AG08395 (cell line): ENCODE measurements at places on chromosomes 6 and 20.
A peak's percentile ranks its signal among the peaks of the same experiment; 100 is the strongest.

GRCh38 chr6:105113422-105113821 is 66.4 kb downstream of the POPDC3 start:
- no peak for DNase-seq

- DNase-seq = no peak
Measured at GRCh38 chr6:147117011-147117410, 87.2 kb upstream of the STXBP5 start.

- peak; percentile 89 for DNase-seq
Measured at GRCh38 chr6:128882991-128883611, at the start of gene LAMA2. LAMA2 (plus strand) TSS chr6:128883138; CDS start chr6:128883246, 108 bp downstream.

DNA sequence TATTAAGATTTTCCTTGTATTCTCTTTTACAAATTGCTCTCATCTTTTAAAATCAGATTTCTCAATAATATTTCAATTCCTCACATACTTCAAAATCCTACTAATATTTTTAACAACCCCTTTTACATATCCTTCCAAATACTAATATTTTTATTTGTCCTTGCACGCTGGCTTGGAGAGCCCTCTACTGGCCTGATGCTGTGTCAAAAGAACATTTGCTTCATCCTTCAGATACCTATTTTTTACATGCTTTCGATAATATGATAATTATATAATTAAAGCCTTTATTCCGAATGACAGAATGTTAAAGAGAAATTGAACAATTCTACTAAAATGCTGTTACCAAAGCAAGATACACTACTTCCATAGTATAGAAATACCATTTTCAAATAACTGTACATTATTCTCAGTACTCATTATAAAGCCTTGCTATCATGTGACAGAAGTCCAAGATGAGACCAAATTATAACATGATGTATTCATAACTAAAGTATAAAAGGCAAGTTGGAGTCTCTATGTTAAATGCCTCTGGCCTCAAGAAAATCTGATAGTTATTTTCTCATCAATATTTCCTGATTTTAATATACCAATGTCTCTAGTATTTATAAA is 39.0 kb upstream of the PLN start:
- DNase-seq = peak; percentile 18

GRCh38 chr6:51892339-51892738 is 195.1 kb downstream of the PKHD1 start:
- no peak for DNase-seq

GRCh38 chr6:156461647-156462046 is 315.5 kb upstream of the ARID1B start:
- no peak for DNase-seq

DNA sequence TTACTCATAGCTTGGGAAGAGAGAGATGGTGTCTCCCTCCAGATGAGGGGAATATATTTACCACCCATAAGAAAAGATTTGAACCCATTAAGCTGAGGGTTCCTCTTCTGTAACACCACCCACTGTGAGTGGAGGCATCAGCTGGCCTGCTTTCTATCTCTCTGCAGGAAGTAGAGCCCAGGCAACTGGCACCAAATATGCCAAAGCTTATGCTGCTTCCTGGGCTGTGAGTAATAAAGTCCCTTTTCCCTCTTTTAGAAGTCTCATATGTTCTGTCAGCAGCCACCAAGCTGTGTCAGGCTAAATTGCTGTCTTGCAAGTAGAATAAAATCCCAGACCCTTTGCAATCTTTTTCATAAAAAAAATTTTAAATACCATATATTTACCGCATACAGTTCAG is 241.4 kb downstream of the LAMA2 start:
- DNase-seq = no peak

DNA sequence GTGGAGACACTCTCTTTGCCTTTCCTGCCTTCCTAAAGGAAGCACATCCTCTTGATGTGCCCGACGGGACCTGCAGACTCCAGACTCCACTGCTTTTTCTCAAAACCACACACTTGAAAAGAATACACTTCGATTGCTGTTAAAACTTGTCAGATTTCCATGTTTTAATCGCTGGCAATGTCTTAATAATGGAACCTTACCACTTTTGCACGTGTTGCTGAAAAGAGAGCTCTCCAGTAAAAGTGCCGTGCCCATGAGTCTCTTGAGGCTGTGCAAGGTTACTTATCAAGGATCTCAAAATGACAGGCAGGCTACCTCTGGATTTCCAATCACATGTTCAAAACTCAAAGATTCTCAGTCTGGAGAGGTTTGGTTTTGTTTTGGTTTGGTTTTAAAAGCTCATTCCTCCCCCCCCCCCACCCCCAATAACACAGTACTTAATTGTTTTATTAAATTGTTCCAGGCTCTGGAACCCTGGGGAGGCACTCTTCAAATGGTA is 12.0 kb upstream of the TFAP2A start:
- DNase-seq = no peak

DNA sequence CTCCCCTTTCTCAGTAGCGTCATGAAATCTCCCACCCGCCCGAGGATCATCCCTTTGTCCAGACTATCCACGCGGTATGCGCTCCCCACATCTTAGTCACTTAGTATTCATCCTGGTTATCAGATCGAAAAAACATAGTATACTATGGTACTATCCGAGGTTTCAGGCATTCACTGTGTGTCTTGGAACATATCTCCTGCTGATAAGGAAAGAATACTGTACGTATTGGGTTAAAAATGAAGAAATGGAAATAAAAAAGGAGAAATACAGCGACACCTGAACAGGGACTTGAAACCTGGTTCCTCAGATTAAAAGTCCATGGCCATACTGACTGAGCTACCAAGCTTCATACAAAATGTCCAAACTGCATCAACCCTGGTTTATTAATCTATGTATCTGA is 14.0 kb downstream of the HMGN4 start:
- DNase-seq = no peak

- no peak for DNase-seq
Measured at GRCh38 chr6:147776631-147777213, 268.2 kb downstream of the SAMD5 start.

DNA sequence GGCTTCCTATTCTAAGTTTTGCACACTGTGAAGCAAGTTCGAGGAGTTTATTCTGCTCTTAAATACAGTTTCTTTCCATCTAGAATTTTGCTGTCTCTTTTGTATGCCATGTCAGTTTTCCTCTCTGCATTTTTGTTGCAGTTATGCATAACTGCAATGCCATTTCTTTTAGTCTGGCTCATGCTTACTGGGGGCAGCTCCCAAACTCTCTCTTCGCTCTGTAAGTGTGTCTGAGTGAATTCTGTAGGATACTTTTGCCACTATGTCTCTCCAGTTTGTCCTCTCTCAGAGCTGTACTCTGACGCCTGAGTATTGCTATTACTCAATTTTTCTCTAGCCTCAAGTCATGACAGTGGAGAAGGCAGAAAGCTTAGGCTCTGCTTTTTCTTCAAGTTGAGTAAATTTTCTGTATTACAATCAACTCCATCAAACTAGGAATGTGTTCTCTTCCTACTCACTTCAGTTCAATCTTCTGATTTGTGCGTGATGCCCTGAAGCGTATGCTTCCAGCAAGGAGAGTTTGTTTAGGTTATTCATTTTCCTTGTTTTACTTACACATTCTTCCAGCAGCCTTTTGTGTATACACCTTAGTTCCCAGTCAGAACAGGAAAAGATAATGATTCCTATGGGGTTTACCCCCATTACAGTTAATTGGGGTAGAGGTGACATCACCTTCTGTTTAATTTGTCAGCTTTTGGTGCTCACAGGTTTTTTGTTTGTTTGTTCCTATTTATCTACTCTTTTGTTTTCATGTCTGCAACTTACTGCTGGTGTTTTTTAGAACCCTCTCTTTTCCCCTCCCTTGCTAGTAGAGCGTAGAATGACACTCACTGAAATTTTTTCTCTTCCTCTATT is 430.9 kb downstream of the BCKDHB start:
- no peak for DNase-seq

DNA sequence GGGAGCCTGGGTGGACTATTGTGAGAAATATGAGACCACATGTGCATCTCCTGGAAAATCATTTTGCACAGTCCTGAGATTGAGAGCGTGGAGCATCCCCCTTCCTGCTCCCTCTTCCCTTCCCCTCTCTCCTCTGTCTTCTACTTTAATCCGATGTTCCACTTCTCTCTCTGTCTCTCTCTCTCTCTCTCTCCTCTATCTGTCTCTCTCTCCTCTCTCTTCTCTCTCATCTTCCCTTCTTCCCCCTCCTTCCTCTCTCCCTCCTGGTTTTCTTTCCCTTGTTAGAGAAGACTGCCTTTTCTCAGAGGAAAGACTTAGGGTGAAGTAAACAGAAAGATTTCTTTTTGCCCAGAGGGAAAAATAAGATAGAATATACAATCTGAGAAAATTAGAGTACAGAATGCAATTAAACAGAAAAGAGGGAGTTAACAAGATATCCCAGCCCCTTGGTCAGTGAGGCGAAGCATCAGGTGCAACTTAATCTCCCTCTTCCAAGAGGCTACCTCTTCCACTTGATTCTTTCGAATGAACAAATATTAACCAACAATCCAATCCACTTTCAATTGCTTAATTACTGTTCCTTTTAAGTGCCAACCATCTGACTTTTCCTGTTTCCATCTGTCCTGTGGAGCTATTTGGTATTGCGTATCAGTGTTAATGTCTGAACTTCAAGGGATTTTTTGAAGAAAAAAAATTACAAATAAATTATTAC is 14.6 kb downstream of the KHDC1 start:
- DNase-seq = no peak

GRCh38 chr6:127051571-127052260 is 66.8 kb upstream of the RSPO3 start:
- DNase-seq = peak; percentile 39

DNA sequence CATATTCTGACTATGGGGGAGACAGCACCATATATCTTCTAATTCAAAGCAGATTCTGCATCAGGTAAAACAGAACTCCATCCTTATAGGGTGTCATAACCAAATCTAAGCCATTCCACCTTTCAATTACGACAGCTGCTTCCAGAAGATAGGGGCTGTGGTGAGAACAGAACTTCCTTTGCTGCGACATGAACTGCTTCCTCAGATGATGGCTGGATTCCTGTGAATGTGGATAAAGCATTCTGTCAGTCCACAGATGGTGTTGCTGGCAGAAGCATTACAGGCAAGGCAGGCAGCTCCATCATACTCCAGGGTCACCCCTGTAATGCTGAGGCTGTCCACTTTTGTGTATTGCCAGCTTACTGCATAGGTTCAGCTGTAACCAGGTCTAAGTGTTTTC is 172.1 kb upstream of the PROKR2 start:
- DNase-seq = no peak

DNA sequence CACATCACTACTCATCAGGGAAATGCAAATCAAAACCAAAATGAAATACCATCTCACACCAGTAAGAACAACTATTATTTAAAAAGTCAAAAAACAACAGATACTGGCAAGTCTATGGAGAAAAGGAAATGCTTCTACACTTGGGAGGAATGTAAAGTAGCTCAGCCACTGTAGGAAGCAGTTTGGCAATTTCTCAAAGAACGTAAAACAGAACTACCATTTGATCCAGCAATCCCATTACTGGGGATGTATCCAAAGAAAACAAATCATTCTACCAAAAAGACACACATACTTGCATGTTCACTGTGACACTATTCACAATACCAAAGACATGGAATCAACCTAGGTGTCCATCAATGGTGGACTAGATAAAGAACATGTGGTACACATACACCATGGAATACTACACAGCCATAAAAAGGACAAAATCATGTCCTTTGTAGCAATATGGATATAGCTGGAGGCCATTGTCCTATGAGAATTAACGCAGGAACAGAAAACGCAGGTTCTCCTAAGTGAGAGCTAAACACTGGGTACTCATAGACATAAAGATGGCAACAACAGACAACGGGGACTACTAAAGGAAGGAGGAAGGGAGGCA is 260.4 kb downstream of the RNGTT start:
- no peak for DNase-seq

- no peak for DNase-seq
Measured at GRCh38 chr6:127299522-127300240, 33.0 kb downstream of the RNF146 start.

DNA sequence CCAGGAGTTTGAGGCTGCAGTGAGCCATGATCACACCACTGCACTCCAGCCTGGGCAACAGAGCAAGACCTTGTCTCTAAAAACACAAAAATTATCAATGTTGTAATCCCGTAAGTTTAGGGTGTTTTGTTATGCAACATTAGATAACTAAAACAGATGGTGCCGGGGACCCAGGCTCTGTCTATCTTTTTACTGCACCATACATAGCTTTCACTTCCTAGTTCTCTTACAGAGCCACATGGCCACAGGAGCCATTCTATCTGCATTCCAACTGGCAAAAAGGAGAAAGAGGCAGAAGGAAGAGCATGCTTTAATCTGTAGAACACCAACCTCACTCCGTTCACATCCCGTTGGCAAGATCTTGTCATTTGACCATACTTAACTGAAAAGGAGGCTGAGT is 5.4 kb upstream of the TCF15 start:
- no peak for DNase-seq

DNA sequence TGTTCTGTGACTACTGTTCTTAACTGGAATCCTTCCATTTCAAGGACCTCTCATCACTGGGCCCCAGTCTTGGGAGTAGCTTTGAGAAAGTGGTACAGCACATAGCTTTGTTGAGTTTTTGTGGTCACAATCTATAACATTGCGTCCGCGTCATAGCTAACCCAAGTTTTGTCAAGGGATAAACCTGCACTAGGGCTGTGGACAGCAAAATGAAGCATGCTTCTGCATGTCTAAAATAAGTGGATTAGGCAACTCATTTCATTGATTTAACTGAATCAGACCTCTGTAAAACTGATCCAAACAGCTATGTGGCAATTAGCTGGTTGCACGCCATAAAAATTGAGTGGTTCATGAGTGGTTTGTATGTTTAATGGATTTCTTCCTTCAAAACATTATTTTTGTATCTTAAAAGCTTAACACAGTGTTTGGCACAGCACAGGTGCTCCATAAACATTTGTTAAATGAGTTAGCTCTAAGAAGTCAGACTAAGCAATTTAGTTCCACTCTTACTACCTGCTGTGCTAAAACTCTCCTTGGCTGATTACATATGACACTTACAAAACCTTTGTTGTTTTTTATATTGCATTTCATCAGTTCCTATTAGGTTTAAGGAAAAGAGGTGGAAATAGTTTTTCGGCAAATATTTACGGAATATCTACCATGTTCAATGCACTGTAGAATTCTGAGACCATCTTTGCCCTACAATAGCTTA is 160.3 kb upstream of the ATXN1 start:
- no peak for DNase-seq

GRCh38 chr6:53309059-53309900 is 39.5 kb downstream of the ELOVL5 start:
- peak; percentile 55 for DNase-seq

DNA sequence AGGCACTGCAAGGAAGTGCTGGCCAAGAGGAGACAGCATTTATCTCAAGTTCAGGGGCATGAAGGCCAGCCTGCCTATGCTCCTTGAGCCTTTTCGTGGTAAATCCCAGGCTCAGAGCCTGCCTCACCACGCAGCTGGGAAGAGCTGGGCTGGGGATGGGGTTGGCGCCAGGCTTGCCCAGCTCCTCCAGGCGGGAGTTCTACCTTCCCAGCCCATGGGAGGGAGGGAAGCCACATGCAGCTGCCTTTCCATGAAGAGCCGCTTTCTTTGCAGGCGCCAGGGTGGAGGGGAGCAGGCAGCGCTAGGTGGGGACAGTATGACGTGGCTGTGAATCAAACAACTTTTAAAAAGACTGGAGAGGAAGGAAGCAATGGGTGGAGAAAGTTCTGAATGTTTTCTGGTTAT is 19.5 kb upstream of the SIRT5 start:
- peak; percentile 55 for DNase-seq
